ENCODE measurements at places on chromosomes 5 and 9.

GRCh38 chr5:75387806-75388205 is 50.8 kb downstream of the HMGCR start:
- no peak for DNase-seq

GRCh38 chr5:66362687-66363086 is 218.6 kb downstream of the SREK1 start:
- no peak for DNase-seq

GRCh38 chr5:56060276-56061110 is 65.7 kb upstream of the IL6ST start:
- no peak for DNase-seq

DNA sequence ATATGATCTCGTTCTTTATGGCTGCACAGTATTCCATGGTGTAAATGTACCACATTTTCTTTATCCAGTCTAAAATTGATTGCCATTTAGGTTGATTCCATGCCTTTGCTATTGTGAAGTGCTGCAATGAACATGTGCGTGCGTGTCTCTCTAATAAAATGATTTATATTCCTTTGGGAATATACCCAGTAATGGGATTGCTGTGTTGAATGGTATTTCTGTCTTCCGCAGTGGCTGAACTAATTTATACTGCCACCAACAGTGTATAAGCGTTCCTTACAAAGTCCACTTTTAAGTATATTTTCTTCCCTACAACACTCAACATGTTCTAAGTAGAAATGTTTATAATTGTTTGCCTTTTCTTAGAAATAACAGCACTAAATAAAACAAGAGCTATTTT is 521.9 kb downstream of the DTWD2 start:
- no peak for DNase-seq

DNA sequence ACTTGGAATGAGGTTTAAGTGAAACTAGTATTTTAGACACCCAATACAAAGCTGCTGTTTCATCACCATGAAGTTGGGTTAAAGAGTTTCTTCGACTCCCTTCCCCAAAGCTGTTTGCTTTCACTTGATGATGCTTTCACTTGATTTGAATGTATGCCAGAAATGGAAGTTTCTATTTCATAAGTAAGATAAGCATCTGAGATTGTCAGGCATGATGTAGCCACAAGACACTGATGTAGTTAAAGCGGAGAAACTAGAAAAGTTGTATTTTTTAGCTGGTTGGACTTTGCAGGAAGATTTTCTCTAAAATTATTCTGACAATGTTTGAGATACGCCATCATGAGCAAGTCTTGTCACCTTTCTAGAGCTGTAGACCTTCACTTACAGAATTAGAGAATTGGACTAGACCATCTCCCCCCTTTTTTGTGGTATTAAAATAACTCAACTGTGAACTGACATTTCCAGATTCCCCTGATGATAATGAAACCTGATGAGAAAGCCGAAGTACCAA is 20.0 kb downstream of the MOCS2 start:
- DNase-seq, result no peak

- peak; percentile 2 for DNase-seq
These were observed 687 bp downstream of the LYSMD3 start for GRCh38 chr5:90528601-90529193.

- no peak for DNase-seq
These were observed 761.4 kb upstream of the TYRP1 start for GRCh38 chr9:11931751-11932150.

DNA sequence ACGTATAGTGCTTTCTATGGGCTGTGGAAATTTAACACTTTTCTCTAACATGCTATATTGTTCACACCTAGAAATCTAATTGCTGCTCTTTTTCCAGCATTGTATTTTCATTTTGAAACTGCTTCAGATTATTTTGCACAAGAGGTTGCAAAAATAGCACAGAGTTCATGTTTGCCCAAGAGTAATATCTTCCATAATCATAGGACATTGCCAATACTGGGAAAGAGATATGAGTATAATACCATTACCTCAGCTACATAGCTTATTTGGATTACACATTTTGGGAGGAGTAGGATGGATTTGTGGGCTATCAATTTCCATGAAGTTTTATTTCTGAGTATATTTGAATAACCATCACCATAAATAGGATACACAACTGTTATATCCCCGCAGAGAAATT is 717.1 kb downstream of the CDH9 start:
- no peak for DNase-seq
